ENCODE measurements at places on chromosomes 4 and X. TPM values are rescaled to one million over a fixed set of nuclear protein-coding genes. Genes with fewer than 3 reads are reported as not detected.

The CT45A3 gene
- not detected for total RNA-seq

The SUPT20HL1 gene
- not detected for total RNA-seq

The ANAPC4 gene
- 24.3 TPM for total RNA-seq

The AP1AR gene
- total RNA-seq = 47.7 TPM

The DMRTC1B gene
- not detected for total RNA-seq

The SLC9B1 gene
- total RNA-seq = 0.67 TPM

The PTTG2 gene
- not detected for total RNA-seq

The ZNF157 gene
- not detected for total RNA-seq

The RADX gene
- total RNA-seq = 7.0 TPM

The CD38 gene
- 1.0 TPM for total RNA-seq

The CCDC149 gene
- 2.2 TPM for total RNA-seq

The BEX5 gene
- total RNA-seq = not detected

The DOK7 gene
- total RNA-seq = not detected

The PCDH19 gene
- total RNA-seq = not detected

The PAGE2B gene
- total RNA-seq = not detected

The KLB gene
- total RNA-seq = not detected

The PWWP3B gene
- total RNA-seq = not detected

The DDIT4L gene
- 9.0 TPM for total RNA-seq

The CYP2U1 gene
- total RNA-seq = 37.6 TPM

The SLC49A3 gene
- 4.3 TPM for total RNA-seq

The RNF150 gene
- total RNA-seq = 18.0 TPM

The REELD1 gene
- total RNA-seq = not detected

The ASMT gene
- not detected for total RNA-seq

The FRYL gene
- total RNA-seq = 53.7 TPM

The SPANXA2 gene
- total RNA-seq = not detected

The MAGEA10 gene
- total RNA-seq = not detected

The POU3F4 gene
- total RNA-seq = not detected

The RTL5 gene
- total RNA-seq = 0.69 TPM

The TLL1 gene
- total RNA-seq = 0.15 TPM

The PNMA6A gene
- total RNA-seq = 5.7 TPM

The CCNQ gene
- 46.6 TPM for total RNA-seq

The FGB gene
- not detected for total RNA-seq

The MAGEA2 gene
- not detected for total RNA-seq

The WDR44 gene
- total RNA-seq = 9.7 TPM

The DKC1 gene
- 76.2 TPM for total RNA-seq

The CNGA1 gene
- not detected for total RNA-seq

The EVC gene
- total RNA-seq = 67.2 TPM

The TDO2 gene
- not detected for total RNA-seq

The STK32B gene
- total RNA-seq = 3.1 TPM

The DRD5 gene
- not detected for total RNA-seq

The HSFX2 gene
- not detected for total RNA-seq

The FATE1 gene
- not detected for total RNA-seq

The CXCL11 gene
- 0.73 TPM for total RNA-seq

The ZCCHC18 gene
- total RNA-seq = 1.8 TPM

The CORIN gene
- total RNA-seq = under 0.01 TPM

The SEPSECS gene
- total RNA-seq = 6.7 TPM

The PRKG2 gene
- total RNA-seq = 1.00 TPM

The GUCY1A1 gene
- total RNA-seq = not detected

The GPC3 gene
- total RNA-seq = under 0.01 TPM

The SSX2B gene
- total RNA-seq = not detected

The PAGE1 gene
- not detected for total RNA-seq

The NPNT gene
- total RNA-seq = not detected

The GALNTL6 gene
- total RNA-seq = 0.33 TPM
